Activated naive CD4-positive, alpha-beta T cell treated with anti-CD3 and anti-CD28 coated beads, Interleukin-2, amount 50 U/mL, for 16 hours (primary cell): ENCODE measurements at places on chromosomes 7 and 10.

DNA sequence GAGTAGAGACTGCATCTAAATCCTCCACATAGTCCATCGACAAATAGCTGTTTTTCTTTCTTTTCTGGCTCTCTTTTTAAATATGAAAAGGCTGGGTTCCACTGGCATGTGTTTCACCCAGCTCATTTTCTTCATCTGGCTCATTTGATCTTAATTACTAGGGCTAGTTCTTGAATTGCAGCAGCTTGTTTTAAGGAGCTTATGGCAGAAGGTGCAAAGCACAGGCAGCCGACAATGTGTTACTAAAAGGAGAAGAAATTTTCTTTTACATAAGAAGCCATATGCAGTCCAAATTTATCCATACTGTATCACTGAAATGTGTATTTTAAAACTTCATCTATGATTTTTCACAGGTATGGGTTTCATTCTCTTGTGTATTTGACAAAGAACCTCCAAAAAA lies 205.6 kb upstream of the PTER start:
- no peak for DNase-seq

GRCh38 chr10:129838794-129839193 lies 125.3 kb downstream of the EBF3 start:
- no peak for DNase-seq

- DNase-seq: no peak
Observed at GRCh38 chr7:130299866-130300265, 6.9 kb downstream of the CPA4 start.

- DNase-seq: no peak
Observed at GRCh38 chr7:47153576-47153975, 428.3 kb downstream of the TNS3 start.

DNA sequence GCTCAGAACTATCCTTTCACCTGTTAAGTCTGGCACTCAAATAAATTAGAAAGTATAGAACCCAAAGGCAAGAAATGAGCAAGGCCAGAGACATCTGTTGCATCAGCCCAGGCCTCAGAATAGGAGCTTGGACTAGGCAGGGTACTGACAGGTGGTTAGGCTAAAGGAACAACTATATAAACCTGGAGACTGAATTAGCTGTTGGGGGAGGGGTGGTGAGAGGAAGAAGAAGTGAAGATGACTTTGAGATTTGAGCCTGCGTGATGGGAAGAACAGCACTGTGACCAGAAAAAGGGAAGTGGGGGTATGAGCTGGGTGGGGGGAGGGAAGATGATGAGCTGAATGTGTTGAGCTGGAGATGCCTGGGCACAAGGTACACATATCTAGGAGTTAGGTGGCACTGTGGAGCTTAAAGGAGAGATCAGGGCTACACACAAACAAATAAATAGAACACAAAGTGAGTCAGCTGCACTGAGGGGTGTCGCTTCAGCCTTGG lies 244.7 kb downstream of the PTEN start:
- DNase-seq: no peak

GRCh38 chr7:20220293-20220761 lies 3.1 kb upstream of the MACC1 start:
- no peak for DNase-seq

DNA sequence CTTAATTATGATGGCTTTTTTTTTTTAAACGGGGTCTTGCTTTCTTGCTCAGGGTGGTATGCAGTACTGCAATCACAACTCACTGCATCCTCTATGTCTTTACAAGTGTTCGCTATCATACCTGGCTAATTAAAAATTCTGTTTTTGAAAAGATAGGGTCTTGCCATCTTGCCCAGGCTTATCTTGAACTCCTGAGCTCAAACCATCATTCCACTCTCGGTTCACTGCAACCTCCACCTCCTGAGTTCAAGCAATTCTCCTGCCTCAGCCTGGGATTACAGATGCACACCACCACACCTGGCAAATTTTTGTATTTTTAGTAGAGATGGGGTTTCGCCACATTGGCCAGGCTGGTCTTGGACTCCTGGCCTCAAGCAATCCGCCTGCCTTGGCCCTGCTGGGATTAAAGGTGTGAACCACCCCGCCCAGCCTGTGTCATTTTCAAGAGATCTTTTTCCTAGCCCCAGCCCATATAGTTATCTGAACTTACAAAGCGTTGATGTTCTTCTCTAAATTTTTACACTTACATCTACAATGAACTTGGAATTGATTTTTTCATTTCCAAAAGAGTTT lies 6.0 kb downstream of the HNRNPF start:
- DNase-seq: no peak

GRCh38 chr7:14158111-14158510 lies 168.6 kb upstream of the ETV1 start:
- no peak for DNase-seq

DNA sequence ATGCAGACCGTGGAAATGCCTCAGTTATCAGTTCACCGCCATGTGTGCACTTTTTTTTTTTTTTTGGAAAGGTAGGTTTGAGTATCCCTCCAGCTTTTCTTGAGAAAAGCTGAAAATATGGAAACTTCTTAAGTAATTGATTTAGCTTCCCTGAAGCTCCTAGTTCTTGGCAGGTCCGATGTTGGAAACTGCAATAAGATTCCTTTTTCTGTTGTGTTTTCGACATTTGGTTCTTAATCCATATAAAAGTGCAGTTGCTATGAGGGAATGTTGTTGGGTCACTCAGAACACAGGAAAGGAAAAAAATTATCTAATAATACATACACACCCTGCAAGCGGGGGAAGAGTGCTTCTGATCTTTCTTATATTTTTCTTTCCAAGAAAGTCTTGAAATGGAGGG lies 665.2 kb downstream of the INHBA start:
- DNase-seq: no peak

- no peak for DNase-seq
Observed at GRCh38 chr7:22896917-22897316, 74.3 kb upstream of the TOMM7 start.

DNA sequence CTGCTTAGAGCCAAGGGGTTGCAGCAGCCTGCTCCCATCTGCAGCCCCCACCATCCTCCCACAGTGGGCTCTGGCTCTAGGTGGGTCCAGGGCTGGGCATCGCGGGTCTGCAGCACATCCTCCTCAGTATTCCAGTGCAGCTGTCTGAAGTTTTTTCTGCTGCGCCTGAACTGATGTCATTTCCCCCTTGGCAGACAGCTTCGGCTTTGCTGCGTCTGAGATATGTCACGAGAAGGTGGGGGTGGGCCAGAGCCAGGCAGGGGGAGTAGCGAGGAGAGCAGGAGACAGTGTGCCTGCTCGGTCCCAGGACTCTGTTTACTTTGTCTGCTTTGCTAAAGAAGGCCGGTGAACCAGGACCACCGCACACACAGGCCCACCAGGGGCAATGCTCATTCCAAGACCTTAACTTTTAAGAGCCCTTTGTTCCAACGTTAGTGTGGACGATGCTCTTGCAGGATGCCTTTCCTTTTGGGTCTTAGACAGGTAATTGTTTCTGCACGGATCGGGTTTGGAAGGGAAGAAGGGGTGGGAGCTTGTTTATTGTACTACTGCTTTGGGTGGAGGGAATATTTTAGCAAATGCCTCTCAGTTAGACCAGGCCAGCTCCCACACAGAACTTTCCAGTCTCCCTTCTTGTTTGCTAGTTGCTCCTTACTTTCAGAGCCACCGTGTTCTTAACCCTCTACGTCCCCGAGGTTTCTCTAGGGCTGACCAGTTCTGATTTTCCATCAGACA lies 32.4 kb downstream of the WBP1L start:
- DNase-seq: peak; percentile 17

DNA sequence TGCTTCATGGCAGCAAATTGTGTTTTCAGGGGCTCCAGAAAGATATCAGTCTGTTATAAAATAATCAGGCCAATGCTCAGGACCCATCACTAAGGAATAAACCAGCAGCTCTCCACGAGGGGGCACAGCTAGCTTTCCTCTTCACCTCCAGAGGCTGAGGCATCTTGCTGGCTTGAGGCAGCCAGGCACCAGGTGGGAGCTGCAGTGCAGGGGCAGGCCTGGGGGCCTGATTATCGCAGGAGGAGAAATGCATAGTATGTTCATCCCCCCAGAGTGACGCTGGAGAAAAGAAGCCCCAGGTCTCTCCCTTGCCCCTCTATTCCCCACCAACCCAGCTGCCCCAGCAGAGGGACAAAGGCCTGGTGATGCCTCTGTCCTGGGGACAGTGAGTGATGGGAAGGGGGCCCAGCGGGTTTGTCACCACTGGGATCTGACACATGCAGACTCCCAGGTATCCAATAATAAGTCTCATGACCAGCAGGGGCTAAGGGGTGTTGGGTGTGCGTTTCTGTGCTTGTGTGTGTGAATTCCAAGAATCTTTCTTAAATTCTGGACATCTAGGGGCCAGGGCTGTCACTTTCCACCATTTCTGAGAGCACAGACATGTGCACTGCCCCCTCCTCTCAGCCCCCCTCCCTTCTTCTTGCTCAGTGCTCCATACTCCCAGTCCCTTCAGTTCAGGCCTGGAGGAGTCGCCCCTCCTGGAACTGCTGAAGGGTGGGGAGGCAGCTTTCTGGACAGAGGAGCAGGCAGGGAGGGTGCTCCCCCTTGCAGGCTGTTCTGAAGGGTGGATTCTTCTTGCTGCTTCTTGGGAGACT lies 128.1 kb upstream of the FAM20C start:
- DNase-seq: no peak

- DNase-seq: no peak
Observed at GRCh38 chr10:22459496-22459895, 114.2 kb downstream of the SPAG6 start.

DNA sequence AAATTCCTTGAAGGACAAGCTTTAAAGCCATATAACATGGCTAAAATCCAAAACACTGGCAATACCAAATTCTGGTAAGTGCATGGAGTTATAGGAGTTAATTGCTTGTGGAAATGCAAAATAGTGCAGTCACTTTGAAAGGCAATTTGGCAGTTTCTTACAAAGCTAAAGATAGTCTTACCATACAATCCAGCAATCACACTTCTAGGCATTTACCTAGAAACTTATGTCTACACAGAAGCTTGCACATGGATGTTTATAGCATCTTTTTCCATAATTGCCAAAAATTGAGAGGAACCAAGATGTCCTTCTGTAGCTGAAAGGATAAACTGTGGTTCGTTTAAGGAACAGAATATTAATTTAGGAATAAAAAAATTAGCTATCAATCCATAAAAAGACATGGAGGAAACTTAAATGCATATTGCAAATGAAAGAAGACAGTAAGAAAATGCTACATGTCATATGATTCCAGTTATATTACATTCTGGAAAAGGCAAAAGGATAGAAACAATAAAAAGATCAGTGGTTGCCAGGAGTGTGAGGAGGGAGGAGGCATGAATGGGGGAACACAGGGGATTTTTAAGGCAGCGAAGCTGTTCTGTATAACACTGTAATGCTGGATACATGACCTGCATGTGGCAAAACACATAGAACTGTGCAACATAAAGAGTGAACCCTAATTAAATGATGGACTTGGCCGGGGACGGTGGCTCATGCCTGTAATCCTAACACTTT lies 51.9 kb downstream of the GNAT3 start:
- no peak for DNase-seq
